ENCODE measurements at places on chromosomes 1 and 21. TPM values are rescaled to one million over a fixed set of nuclear protein-coding genes. Genes with fewer than 3 reads are reported as not detected.

- H3K27me3 ChIP-seq, result no peaks in the 10 kb centered on the region
- H3K36me3 ChIP-seq, result peaks cover 7% of the 10 kb centered on the region
- H3K4me3 ChIP-seq, result no peak overlapping the region
Measured at GRCh38 chr1:10161541-10162290, 48.7 kb upstream of the KIF1B start.

Gene SPATA21
- polyA plus RNA-seq, result not detected

- H3K27ac ChIP-seq, result no peak overlapping the region
- peaks cover 10% of the 10 kb centered on the region for H3K4me1 ChIP-seq
- peaks cover 34% of the 10 kb centered on the region for H3K27me3 ChIP-seq
- H3K36me3 ChIP-seq, result no peaks in the 10 kb centered on the region
- DNase-seq, result peak; percentile 86
Measured at GRCh38 chr1:44390277-44390676, 14.8 kb upstream of the RNF220 start.

- no peaks in the 10 kb centered on the region for H3K4me1 ChIP-seq
- H3K36me3 ChIP-seq, result no peaks in the 10 kb centered on the region
- H3K27ac ChIP-seq, result no peak overlapping the region
- H3K4me3 ChIP-seq, result no peak overlapping the region
- H3K27me3 ChIP-seq, result no peaks in the 10 kb centered on the region
- no peak for DNase-seq
Measured at GRCh38 chr1:6483017-6483760, 8.3 kb downstream of the PLEKHG5 start.

DNA sequence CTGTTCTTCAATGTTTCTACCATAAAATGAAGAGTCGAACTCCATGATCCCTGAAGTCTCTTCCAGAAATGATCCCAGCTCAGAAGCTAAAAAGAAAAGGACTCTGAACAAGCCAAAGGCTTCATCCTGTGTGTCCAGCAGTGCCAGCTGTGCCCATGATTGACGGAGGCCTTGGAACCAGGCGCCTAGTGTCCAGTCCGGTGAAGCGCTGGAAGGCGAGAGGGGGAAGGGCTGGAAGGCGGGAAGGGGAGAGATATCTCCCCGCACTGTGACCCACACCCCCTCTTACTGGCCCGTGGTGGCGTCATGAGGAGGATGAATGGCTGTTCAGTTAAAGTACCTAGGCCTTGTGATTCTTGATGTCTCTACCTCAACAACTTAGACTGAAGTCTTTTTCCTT, 10.4 kb upstream of the PLEKHA6 start:
- no peaks in the 10 kb centered on the region for H3K4me1 ChIP-seq
- no peak overlapping the region for H3K4me3 ChIP-seq
- H3K27me3 ChIP-seq, result peaks cover 27% of the 10 kb centered on the region
- no peak for DNase-seq

DNA sequence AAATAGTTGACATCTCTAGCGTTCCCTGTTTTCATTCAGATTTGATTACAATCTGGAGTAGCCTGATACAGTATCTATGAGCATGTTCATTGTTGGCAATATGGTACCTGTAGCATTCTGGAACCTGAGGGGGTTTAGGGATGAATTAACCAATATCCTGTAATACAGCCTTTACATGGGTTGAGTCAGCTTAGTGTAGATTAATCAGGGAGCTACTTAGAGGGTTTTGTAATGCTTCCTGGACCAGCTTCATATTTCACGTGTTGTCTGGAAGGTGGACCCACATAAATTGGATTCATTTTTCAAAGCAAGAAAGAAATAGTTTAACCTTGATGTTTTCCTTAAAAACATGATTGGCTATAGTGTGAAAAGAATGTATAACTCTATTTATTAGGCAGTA, 3.6 kb downstream of the OTUD3 start:
- peak; percentile 56 for DNase-seq
- no peak overlapping the region for H3K27ac ChIP-seq
- no peaks in the 10 kb centered on the region for H3K27me3 ChIP-seq

DNA sequence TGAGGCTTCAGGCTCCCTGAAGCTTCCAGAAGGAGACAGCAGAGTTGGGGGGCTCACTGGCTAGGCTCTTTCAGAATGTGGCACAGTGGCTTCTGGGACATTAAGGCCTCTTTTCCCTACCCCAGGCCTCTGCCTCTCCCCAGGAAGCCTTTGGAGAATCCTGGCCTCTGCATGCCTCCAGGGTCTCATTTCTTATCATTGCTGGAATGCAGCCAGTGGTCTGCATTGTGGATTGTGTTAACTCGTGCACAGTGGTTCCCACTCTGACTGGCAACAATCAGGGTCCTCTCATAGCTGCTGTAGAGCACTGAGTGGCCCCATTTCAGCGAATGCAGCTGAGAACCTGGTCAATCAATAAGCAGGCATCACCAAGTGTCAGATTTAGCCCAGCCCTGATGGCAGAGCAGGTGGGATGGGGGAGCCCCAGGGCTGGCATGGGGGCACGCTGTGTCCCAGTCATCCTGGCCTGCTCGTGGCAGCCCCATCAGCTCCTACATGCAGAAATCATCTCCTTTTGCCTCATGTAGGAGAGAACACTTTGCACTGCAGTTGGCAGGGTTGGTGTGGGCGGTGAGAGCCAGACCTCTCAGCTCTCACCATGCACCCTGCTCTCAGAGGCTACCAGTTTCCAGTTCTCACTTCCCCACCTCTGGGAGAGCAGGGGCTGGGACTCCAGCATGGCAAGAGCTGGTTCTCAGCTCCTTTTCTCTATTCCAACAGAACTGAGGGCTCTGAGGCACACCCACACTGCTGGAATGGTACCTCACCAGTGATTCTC, 13.4 kb downstream of the ADORA1 start:
- DNase-seq, result no peak
- peaks cover 11% of the 10 kb centered on the region for H3K4me1 ChIP-seq
- no peak overlapping the region for H3K4me3 ChIP-seq

Gene PLA2G2D
- not detected for polyA plus RNA-seq

Gene GCLM
- 69.0 TPM for polyA plus RNA-seq

Gene HTR6
- not detected for polyA plus RNA-seq

- peak overlapping the region; percentile 61 for H3K27ac ChIP-seq
- peak; percentile 62 for DNase-seq
- H3K36me3 ChIP-seq, result no peaks in the 10 kb centered on the region
- no peaks in the 10 kb centered on the region for H3K27me3 ChIP-seq
Measured at GRCh38 chr21:27024301-27024700, 57.4 kb upstream of the ADAMTS5 start.

DNA sequence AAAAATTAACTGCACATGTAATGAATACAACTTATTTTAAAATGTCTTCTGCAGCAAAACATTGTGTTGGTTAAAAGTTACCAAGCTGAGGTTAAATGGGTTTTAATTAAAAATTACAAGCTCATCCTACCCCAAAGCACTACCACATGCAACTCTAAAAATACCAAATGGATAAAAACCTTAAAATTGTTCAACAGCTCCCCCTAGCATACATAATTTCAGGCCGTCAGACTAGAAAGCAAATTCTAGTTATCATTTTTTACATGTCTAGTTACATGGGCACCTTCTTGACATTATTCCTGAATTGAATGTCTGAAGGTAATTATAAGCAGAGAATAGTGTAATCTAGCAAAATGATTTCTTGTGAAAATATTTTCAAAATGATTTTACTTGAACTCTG, 176.5 kb downstream of the C1orf21 start:
- no peak overlapping the region for H3K4me3 ChIP-seq
- no peaks in the 10 kb centered on the region for H3K36me3 ChIP-seq
- H3K27ac ChIP-seq, result no peak overlapping the region
- DNase-seq, result peak; percentile 46

Gene MATN1
- polyA plus RNA-seq, result 0.11 TPM

DNA sequence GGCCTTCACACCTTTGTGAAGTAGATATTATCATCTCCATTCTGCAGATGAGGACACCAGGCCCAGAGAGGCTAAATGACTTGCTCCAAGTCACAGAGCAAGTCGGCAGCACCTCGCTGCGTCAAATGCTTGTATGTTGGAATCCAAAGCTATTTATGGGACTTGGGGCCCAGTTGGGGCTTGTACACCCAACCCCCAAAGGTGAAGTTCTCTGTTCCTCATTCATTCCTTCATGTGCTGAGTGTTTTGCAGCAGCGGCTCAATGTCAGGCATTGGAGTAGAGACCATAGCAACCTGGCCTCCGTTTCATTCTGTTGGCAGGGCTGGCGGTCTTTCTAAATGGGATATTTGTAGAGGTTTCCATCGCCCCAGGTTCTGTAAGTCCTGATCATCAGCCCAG, 113.4 kb upstream of the SLC25A33 start:
- H3K27me3 ChIP-seq, result 0 out of 2 replicates have a peak, but pooled peaks cover 3% of the 10 kb centered on the region
- DNase-seq, result no peak
- H3K4me3 ChIP-seq, result no peak overlapping the region
- peaks cover 6% of the 10 kb centered on the region for H3K4me1 ChIP-seq

DNA sequence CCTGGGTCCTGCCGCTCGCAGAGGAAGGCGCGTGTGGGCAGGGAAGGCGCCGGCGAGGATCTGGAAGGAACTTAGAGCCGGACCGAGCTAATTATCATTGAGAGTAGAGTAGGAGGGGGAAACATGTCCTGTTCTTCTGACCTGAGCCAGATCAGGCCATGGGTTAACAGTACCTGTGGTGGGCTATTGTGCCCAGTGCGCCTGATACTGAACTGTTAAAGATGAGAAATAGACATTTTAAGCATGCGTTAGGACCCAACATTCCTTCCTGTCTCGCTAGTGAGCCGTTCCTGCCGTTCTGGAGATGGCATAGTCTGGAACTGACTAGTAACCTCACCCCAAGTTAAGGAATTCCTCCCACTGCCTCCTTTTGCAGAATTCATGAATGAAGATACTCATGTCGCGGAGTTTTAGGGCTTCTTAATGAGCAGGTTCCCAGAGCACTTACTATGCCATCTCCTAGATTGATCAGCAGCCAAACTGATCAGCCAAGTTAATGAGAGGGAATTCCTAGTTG, 870 bp downstream of the STRIP1 start:
- H3K4me1 ChIP-seq, result peaks cover 15% of the 10 kb centered on the region
- DNase-seq, result peak; percentile 79
- peak overlapping the region; percentile 88 for H3K4me3 ChIP-seq
- no peaks in the 10 kb centered on the region for H3K27me3 ChIP-seq
- H3K36me3 ChIP-seq, result peaks cover 25% of the 10 kb centered on the region

DNA sequence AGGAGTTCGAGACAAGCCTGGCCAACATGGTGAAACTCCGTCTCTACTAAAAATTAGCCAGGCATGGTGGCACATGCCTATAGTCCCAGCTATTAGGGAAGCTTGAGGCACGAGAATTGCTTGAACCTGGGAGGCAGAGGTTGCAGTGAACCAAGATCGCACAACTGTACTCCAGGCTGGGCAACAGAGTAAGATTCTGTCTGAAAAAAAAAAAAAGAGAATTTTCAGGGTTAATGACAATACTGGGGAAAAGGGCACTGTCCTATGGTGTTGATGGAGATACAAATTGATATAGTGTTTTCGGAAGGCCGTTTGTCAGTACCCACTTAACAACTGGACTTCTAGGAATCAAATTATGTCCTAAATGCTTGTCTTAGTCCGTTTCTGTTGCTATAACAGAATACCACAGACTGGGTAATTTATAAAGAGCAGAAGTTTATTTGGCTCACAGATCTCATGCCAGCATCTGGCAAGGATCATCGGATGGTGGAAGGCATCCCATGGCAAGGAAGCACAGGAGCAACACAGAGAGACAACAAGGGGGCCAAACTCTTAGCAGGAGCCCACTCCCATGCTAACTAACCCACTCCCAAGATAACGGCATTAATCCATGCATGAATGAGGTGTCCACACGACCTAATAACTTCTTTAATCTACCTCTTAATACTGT, 41.3 kb downstream of the ZBTB8A start:
- H3K36me3 ChIP-seq, result no peaks in the 10 kb centered on the region
- no peak overlapping the region for H3K4me3 ChIP-seq
- H3K27me3 ChIP-seq, result no peaks in the 10 kb centered on the region
- H3K27ac ChIP-seq, result no peak overlapping the region
- DNase-seq, result no peak
- H3K4me1 ChIP-seq, result no peaks in the 10 kb centered on the region

- H3K27me3 ChIP-seq, result no peaks in the 10 kb centered on the region
- DNase-seq, result peak; percentile 71
- H3K36me3 ChIP-seq, result no peaks in the 10 kb centered on the region
- H3K4me3 ChIP-seq, result no peak overlapping the region
- peaks cover 34% of the 10 kb centered on the region for H3K4me1 ChIP-seq
Measured at GRCh38 chr21:36202726-36203602, 46.3 kb downstream of the DOP1B start.

Gene AKR7A2
- 97.1 TPM for polyA plus RNA-seq

Gene C8A
- not detected for polyA plus RNA-seq

Gene VAMP4
- 24.1 TPM for polyA plus RNA-seq

Gene SSU72
- polyA plus RNA-seq, result 195 TPM

Gene HMCN1
- polyA plus RNA-seq, result 2.1 TPM
